ENCODE measurements at places on chromosomes 3 and 15.

DNA sequence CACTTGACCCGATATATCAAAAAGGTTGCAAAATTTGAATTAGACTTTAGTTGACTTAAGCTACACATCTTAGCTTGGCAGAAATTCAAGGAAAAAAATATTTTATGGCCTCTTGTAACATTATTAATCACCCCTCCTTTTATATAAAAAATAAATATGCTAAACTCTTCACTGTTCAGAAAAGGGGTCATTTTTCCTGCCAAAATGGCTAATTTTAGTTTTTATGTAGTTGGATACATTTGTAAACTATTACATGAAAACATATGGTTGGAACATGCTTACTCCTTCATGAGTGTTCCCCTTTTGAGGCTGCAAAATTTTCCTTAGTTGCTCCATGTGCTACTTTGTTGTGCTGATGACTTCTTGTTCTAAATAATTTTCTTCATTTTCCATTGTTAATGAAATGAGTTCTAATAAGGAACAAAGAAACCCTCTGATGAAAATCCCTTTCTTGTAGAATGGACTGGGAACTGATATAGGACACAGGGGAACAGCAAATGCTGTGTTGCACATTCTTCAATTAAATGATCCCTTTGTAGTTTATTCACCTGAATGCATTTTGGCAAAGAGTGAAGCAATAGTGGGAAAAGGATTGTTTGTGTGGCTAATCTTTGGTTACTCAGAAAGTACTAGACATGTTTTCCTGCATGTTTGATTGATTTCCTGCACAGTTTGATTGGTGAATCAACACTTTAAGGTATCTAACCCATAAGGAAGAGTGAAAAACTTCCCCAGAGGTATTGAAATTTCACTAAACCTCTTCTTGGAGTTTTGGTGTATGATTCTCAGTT, 349.3 kb downstream of the TIGIT start:
- no peak for DNase-seq

DNA sequence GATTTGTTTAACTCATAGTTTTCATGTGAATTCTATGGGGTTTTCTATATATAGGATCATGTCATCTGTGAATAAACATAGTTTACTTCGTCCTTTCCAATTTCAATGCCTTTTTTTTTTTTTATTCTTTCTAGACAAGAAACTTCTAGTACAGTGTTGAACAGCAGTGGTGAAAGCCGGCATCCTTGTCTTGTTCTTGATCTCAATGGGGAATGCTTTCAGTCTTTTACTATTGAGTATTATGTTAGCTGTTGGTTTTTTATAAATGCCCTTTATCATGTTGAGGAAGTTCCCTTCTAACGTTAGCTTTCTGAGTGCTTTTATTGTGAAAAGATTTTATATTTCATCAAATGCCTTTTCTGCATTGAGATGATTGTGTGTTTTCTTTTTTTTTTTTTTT, 69.0 kb downstream of the SLMAP start:
- no peak for DNase-seq

DNA sequence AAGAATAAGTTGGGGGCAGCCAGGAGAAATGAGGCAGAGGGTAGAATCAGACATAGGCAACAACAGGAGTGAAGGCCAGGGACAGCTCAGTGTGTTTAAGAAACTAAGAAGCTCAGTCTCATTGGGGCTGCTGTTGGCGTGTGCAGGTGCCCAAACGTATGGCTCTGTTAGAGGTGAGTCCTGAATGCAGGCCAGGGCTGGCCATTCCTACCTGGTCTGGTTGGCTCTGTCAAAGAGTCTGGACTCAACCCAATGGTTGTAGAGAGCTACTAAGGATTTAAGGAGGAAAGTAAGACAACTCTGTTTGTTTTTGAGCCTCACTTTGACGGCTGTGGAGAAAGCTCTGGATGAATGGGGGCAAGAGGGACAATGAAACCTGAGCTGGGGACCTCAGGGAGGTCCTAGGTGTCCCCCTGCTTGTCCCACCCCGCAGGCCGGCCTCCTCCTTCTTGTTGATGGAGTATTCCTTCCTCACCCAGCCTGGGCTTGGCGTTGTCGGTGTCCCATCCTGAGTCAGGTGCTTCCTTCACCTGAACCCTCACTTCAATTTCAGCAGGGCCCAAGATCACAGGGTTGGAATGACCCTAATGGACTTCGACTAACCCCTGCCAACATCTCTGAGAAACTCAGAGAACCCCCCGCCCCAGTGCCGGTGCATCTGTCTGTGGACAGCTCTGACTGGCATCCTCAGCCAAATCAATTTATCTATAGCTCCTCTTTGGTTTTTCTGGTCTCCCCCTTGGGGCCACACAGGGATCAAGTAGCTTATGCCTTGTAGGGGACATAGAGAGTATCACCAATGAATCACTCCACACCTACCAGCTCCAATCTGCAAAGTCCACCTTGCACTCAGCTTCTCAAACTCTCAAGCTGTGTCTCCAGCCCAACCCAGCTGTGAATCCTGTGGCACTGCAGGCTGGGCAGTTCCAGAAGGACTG, 8.3 kb downstream of the ITGA11 start:
- no peak for DNase-seq

DNA sequence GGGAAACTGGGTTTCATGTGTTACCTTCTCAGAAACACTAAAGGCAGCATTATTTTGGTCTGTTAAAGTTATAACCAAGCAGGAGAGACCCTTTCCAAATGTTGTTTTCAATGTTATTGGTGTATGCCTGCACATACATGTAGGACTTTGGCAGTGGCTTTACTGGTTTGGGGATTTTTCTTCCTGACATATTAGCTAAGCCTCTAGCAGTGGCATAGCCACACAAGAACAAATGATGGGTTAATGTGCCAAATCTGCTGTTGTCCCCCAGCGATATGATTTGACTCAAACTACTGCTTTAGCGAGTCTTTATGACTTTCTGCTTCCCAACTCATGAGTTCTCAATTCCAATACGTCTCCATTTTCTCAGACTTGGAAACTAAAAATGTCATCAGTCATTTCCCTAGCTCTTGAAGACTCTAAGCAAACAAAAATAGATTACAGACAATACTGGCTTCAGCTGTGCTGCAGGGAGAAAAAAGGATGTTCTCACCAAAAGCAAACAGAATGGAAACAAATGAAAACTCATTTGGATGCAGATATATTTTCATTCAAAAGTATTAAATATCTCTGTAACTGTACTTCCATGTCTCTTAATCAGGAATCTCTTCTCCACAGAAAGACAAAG, 29.6 kb downstream of the TPM1 start:
- no peak for DNase-seq

- DNase-seq = no peak
These were observed 15.6 kb upstream of the RAP2B start for GRCh38 chr3:153146191-153147053.

- DNase-seq = no peak
These were observed 196.3 kb downstream of the BCHE start for GRCh38 chr3:165640970-165641369.

Measured in CD4-positive, alpha-beta T cell treated with Interleukin-10 for 1 hour (primary cell).